ENCODE measurements at places on chromosomes 11 and 22.

- DNase-seq, result no peak
These were observed 6.0 kb downstream of the P2RX6 start for GRCh38 chr22:21020802-21021429.

DNA sequence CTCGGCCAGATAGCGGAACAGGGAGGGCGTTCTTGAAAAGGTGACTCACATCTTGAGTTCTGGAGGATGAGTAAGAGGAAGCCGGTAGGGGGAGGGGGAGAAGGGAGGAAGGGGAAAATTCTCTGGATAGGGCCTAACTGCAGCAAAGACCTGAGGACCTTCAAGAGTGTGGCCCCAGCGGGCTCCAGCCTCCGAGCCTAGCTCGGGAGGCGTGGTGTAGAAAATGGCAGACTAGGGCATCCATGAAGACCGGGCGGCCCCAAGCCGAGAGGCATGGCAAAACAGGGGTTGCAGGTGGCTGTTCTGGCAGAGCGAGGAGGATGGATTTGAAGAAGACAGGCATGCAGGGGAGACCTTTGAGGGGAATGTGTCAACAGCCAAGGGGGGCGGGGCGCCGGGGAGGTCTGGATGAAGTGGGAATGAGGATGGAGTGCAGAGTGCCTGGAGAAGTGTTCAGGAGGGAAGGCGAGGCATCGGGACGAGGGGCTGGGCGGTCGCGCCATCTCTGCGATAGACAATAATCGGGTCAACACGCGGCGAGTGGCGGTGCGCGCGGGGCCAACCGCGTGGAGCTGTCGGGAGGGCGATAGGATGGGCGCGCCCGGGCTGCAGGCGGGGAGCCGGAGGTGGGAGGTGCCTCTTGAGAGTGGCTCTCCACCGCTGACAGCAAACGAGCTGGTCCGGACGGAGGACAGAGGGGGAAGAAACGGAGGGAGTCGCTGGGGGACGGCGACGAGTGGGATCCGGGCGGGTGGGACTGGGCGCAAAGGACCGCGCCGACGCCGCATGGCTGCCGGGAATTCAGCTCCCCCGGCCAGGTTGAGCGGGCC, 40.0 kb upstream of the CREB3L1 start:
- DNase-seq, result peak; percentile 56

GRCh38 chr22:33828302-33828701, 92.0 kb downstream of the LARGE1 start:
- DNase-seq, result no peak

DNA sequence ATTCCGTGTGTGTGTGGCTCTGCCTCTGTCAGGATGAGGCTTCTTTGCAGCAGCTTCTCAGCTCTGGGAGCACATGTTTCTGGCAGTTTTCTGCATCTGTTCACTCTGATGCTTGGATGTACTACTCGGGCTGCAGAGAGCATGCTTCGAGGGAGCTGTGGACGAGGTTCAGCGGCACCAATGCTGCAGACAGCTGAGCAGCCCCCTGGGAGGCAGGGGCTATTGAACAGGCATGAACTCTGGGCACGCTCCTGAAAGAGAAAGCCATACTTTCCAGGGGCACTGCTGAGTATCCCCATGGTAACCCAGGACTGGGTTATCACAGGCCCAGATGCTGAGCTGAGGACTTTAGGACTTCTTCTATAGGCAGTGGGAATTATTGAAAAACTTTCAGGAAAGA, 33.8 kb downstream of the ADAMTS8 start:
- no peak for DNase-seq

GRCh38 chr11:6571434-6572008, 31.9 kb downstream of the RRP8 start:
- no peak for DNase-seq

DNA sequence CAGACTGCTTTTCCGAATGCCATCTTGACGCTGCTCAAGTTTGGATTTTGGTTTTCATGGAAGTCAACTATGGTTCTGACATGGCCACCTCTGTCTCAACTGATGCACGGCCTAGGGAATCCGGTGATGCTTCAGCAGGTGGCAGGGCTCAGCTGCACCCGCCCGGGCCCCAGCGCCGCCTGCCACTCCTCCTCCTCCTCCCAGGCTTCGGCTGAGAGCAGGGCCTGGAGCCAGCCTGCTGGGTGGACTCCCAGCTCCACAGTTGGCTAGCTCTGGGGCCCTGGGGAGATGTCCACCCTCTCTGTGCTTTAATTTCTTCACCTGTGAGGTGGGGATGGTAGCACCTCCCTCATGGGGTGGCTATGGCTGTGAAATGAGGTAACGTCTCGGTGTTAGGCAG, 20.3 kb upstream of the NFAM1 start:
- DNase-seq, result no peak

GRCh38 chr11:126585774-126586491, 230.4 kb downstream of the ST3GAL4 start:
- DNase-seq, result no peak

- no peak for DNase-seq
These were observed 3.0 kb upstream of the CHRNA10 start for GRCh38 chr11:3674189-3674588.

GRCh38 chr11:117382746-117383145, 55.1 kb downstream of the CEP164 start:
- no peak for DNase-seq

DNA sequence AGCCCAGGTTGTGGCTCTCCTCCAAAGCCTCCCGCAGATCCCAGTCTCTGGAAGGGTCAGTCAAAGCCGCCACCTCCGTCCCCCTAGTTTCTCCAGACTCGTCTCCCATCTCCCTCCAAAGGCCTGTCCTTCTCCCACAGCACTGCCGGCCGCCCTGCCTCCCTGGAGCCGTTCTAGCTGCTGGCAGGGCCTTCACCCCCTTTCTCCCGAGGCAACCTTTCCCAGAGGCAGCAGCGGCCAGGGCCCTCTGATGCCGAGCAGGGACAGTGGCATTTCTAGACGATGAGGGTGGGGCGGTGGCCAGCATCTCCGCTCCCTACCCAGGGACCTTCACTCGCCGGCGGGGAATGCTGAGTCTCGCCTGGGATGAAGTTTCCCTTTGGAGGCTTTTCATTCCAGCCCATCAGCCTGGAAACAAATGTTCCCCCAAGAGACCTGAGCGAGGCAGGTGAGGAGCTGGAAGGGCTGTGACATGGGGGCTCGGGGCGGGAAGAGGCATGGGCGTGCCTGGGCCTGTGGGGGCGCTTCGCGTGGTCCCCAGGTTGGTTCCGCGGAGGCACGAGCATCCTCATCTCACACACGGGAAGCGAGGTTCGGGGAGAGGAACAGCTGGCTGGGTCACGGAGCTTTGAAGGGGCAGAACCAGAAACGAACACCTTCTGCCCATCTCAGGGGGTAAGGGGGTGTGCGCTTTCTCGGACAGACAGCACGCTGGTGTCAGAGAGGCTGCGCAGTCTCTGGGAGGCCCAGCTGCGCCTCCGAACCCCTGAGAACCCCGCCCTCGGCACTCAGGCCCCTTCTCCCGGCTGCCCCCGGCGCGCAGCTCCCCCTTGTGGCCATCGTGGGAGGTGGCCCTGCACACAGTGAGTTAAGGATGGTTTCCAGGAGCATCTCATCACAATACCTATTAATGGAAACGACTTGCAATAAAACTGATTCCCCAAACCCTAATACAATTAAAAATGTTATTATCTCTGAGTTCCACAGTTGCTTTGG, 18.1 kb upstream of the KLHL35 start:
- peak; percentile 42 for DNase-seq

- peak; percentile 46 for DNase-seq
These were observed 109.2 kb downstream of the ZBTB16 start for GRCh38 chr11:114168691-114169090.

GRCh38 chr22:40183029-40183581, 5.4 kb downstream of the TNRC6B start:
- peak; percentile 39 for DNase-seq

DNA sequence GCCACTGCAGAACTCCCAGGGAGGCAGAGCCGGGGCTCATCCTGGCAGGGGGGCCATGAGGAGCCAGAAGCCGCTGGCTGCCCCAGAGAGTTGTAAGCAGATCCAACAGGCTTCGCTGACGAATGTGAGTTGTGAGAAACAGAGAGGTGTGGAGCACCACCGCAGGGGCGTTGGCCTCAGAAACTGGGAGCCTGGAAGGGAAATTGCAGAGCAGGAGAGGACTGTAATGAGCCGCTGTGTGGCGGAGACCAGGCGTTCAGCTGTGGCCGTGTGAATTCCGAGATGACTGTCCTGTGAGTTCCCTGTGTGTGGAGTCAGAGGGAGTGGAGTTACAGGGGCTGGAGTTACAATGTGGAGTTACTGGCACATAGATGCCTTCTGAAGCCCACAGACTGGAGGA, 27.7 kb upstream of the ETS1 start:
- no peak for DNase-seq

DNA sequence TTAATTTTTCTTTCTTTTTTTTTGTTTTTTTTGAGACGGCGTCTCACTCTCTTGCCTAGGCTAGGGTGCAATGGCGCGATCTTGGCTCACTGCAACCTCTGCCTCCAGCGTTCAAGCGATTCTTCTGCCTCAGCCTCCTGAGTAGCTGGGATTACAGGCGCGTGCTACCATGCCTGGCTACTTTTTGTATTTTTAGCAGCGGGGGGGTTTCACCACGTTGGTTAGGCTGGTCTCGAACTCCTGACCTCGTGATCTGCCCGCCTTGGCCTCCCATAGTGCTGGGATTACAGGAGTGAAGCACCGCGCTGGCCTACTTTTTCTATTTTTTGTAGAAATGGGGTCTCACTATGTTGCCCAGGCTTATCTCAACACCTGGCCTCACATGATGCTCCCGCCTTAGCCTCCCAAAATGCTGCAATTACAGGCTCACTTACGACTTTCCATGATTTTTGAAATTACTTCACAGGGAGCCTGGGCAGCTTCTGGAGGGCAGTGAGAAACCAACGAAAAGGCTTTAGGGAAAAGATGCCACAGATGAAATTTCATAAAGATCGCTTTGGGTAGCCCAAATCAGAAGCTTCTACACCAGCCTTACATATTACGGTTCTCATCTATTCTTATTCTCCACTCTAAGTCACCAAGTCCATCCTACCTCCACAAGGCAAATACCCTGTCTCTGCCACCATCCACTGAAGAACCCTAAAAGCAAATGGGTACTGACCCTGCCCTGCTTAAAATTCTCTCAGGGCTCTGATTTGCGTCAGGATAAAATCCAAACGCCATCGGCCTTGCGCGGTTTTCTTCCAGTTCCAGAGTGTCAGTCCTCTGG, 866 bp upstream of the RRM1 start:
- DNase-seq, result no peak

DNA sequence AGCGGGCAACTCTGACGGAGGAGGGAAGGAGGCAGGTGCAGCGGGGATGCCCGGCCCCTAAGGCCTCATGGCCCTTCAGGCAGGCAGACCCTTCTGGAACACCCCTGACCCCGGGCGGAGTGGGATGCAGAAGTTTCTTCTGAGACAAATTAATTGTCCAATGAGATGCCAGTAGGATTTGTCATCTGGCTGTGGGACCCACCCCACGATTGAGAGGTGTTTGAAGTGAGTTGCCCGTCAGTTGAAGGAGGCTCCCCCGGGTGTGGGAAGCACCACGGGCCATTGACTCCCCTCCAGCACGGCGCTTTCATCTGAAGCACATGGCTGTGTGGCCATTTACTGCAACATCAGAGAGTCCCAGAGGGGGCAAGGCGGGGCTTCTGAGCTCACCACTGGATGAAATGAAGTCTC, 527.8 kb downstream of the BRD1 start:
- no peak for DNase-seq

DNA sequence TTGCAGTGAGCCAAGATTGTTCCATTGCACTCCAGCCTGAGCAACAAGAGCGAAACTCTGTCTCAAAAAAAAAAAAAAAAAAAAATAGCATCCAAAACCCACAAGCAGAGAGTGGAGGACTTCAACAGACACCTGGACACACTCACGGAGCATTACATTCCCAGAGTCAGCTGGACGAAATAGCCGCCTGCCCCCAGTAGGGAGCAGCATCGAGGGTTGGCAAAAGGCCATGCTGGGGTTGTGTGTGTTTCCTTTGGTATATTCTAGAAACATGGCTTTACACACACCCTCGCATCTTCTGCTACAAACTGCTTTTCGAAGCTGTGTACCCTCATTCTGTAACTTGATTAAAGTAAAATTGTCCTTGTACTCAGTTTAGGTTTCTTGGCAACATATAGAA, 5.3 kb downstream of the ADA2 start:
- peak; percentile 74 for DNase-seq

GRCh38 chr11:75103380-75104026, 6.8 kb upstream of the OR2AT4 start:
- DNase-seq, result no peak

- no peak for DNase-seq
These were observed 391.3 kb downstream of the JRKL start for GRCh38 chr11:96781082-96781481.

DNA sequence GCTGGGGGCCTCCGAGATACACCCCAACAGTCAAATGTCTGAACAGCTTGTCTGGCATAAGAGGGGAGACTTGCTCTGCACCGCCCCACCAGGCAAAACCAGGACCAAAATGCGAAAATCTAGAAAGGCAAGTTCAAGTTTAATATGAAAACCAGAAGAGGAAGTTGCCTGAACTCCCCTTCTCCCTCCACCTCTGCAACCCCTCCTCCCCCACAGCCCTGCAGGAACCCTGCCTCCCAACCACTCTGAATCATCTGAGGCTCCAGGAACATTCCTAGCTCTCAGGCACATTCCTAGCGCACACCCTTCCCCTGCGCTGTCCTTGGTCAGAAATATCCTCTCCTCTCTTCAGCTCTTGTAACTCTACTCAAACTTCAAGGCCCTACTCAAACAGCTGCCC, 36.7 kb downstream of the ISX start:
- no peak for DNase-seq

GRCh38 chr11:24514219-24514594, 17.4 kb downstream of the LUZP2 start:
- DNase-seq, result no peak

GRCh38 chr11:30426781-30427180, 103.9 kb downstream of the ARL14EP start:
- no peak for DNase-seq

DNA sequence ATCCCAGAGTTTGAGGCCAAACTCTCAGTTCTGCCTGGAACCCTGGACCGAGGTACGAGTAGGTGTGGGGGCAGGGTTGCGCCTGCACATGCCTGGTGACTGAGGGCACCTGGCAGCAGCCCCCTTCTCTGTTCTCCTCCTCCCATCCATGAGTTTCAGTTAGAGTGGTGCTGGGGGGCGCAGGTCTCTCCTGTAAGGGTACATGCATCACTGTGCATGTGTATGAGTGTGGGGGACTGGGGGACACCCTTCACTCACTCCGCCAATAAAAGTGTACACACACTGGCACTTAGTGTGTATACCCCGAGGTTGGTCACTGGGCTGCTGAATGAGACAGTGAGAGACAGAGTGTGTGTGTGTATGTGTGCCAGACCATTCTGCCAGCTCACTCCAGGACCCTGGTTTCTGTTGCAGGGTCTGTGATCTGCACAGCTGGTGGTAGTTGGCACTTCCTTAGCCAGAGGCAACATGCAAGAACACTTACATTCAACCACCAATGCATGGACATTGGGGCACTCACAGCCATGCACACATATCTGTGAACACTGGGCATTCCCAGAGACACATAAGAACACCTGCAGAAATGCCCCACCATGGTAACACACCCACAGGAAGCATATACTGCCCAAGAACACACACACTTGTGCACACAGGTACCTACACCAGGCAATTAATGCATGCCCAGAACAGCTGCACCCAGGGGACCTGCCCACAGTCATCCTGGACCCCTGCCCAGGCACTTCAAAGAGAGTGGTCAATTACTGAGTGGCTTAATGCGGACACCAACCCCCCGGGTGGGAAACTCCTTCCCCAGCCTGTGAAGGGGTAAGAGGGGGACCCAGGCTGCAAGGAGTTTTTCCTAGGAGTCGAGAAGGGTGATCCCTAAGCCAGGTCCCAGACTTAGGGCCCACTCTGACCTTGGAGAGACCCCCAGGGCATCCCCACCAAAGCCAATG, 1.2 kb upstream of the NRXN2 start:
- DNase-seq, result no peak

Data from CD4-positive, alpha-beta T cell treated with Interleukin-6 for 4 hours (primary cell).